ENCODE measurements at places on chromosomes 11 and 22. TPM values are rescaled to one million over a fixed set of nuclear protein-coding genes. Genes with fewer than 3 reads are reported as not detected.
A peak's percentile ranks its signal among the peaks of the same experiment; 100 is the strongest.

Gene FJX1
- total RNA-seq = 19.8 TPM

Gene TSPAN18
- not detected for total RNA-seq

Gene FAM227A
- total RNA-seq = 10.8 TPM

Gene SLC22A6
- total RNA-seq = not detected

Gene RBMXL2
- not detected for total RNA-seq

Gene CNGA4
- total RNA-seq = 0.32 TPM

Gene NPAT
- 11.5 TPM for total RNA-seq

Gene GAL3ST1
- total RNA-seq = 8.2 TPM

Gene WNT11
- total RNA-seq = not detected

DNA sequence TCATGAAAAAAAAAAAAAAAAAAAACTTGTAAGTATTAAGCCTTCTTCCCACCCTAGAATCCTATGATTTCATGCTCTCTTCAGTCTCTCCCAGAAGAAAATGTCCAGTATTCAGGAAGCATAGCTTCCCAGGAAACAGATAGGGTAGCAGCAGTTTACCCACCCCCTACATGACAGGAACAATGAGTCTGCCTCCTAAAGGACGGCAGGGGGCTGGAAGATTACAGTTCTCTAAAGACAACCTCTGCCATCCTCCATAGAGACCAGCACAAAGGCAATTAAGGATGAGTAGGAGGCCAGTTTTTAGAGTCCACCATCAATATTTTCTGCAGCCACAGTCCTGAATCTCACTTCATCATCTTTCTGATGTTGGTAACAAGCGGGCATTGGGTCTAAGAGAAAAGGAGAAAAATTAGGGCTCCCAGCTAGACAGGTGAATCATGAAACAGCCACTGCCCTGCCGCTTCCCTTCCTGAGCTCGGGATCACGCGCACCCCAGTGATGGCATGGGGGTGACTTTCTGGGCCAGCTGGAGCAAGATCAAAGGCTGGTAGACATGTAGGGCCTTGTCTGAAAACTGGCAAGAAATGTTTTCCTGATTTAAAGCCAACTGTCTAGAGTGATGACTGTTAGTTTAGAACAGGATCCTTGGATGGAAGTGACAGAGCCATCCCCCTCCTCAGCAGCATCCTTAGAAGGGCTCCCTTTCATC, 322.8 kb downstream of the LARGE1 start:
- no peak for DNase-seq

GRCh38 chr11:62127426-62127825, 3.6 kb downstream of the INCENP start:
- DNase-seq = no peak

GRCh38 chr11:116822575-116822974, 529 bp downstream of the APOA4 start:
- no peak for DNase-seq

DNA sequence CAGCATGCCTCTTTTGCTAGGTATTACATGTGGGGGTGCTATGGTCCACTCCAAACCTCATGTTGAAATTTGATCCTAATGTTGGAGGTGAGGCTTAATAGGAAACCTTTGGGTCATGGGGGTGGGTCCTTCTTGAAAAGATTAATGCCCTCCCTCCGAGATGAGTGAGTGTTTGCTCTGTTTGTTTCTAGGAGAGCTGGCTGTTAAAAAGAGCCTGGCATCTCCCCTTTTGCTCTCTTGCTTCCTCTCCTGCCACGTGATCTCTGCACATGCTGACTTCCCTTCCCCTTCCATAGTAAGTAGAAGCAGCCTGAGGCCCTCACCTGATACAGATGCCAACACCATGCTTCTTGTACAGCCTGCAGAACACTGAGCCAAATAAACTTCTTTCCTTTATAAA, 104.5 kb downstream of the FAT3 start:
- no peak for DNase-seq

DNA sequence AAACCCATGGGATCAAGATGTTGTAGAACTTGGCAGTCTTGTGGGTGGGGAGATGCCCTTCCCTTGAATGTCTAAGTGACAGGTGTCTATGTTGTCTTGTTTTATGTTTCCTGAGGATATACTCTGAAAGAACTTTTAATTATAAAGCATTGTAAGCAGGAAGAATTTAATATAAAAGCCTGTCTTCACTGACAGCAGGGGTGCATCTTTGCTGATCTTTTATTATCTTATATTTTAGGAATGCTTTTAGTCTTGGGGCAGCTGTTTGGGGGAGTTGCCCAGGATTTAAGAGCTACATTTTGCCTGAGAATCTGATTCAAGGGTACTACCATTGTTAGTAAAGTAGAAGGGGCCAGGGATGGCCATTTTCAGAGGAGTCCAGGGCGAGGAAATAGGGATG, 43.4 kb downstream of the IRAG1 start:
- no peak for DNase-seq

- no peak for DNase-seq
Observed at GRCh38 chr11:31397239-31397834, 27.7 kb downstream of the DNAJC24 start.

- DNase-seq = no peak
Observed at GRCh38 chr11:68194675-68195294, 18.3 kb downstream of the KMT5B start.

GRCh38 chr11:118048472-118049370, 28.2 kb upstream of the TMPRSS4 start:
- no peak for DNase-seq

- no peak for DNase-seq
Observed at GRCh38 chr11:126627421-126627820, 271.9 kb downstream of the ST3GAL4 start.

- no peak for DNase-seq
Observed at GRCh38 chr11:8329336-8329735, 65.7 kb upstream of the LMO1 start.

GRCh38 chr11:100929377-100929776, 200.2 kb downstream of the PGR start:
- DNase-seq = no peak

DNA sequence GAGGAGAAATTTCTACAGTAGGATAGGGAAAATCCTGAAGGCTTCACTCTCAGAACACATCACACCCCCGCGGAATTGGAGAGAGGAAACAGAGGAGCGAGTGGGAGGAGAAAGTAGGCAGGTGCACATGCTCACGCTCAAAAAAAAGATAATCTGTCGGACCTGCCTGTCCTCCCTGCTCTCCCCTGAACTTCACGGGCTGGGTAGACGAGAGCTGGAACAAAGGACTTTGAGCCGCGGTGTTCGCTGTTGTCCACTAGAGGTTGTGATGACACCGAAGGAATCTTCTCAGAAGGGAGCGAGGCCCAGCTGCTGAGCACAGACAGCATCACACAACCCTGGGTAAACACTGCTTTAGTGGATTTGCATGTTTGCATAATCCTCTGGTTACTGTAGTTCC, 5.0 kb downstream of the SEZ6L start:
- DNase-seq = no peak

GRCh38 chr11:83047515-83048225, 24.0 kb downstream of the RAB30 start:
- DNase-seq = no peak

DNA sequence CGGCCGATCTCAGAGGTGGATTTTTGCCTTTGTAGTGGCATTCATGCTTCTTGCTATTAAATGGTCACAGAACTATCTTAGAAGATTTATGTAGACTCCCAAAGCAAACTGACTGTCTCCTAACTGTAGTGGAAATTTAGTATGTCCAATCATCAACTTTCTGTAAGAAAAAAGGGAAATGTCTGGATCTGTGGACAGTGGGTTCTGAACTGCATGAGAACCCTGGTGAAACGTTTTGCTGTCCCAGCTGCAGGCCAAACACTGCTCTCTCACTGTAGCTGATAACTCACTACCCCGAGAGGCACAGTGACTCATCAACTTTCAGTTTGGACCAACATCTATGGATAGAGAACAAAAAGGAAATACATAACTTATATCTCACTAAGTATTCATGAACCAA, 387.1 kb downstream of the SOX6 start:
- DNase-seq = peak; percentile 56

DNA sequence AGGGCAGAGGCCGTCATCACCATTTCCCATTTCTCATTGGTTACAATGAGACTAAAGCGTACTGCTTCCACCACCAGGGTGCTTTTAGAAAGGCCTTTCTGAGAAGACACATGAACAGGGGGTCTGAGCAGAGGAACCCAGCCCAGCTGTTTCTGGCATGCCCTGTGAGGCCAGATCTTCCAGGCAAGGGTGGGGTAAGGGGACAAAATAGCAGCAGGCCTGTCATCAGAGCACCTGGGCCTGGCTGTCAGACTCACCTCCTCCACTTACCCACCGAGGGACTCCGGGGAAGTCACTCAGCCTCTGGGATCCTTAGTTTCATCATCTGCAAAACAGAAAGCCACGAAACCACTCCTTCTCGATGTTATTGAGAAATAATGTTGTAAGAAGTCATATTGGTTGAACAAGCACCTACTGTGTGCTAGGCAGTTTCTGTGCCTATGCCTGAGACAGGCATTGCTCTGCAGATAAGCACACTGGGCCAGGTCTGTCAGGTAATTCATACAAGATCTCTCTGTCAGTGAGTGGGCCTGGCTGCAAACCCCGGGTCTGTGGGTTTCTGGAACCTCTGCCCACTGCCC, 8.8 kb upstream of the WNT11 start:
- no peak for DNase-seq

DNA sequence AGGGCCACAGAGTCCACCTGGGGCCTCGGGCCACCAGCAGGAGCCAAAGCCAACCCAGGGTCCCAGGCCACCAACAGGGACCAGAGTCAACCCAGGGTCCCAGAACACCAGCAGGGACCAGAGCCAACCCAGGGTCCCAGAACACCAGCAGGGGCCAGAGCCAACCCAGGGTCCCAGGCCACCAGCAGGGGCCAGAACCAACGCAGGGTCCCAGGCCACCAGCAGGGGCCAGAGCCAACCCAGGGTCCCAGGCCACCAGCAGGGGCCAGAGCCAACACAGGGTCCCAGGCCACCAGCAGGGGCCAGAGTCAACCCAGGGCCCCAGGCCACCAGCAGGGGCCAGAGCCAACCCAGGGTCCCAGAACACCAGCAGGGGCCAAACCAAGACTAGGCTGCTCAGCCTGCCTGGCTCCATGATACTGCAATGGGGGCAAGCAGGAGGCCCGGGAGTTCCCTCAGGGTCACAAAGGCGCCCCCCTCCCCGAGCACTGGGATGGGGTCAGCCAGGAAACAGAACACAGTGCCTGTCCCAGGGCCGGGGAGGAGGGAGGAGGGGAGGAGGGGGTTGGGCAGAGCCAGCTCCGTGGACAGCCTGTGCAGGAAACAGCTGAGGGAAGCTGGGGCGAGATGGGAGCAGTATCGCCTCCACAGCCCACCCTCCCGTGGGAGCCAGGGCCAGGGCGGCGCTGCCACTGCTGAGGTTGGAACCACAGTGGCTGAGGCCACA, 62.0 kb upstream of the PRR5 start:
- no peak for DNase-seq

GRCh38 chr11:14809466-14809865, 82.6 kb downstream of the CYP2R1 start:
- DNase-seq = no peak

- no peak for DNase-seq
Observed at GRCh38 chr11:35927104-35927503, 16.8 kb upstream of the LDLRAD3 start.

- peak; percentile 59 for DNase-seq
Observed at GRCh38 chr11:12008790-12009616, 577 bp upstream of the DKK3 start.

DNA sequence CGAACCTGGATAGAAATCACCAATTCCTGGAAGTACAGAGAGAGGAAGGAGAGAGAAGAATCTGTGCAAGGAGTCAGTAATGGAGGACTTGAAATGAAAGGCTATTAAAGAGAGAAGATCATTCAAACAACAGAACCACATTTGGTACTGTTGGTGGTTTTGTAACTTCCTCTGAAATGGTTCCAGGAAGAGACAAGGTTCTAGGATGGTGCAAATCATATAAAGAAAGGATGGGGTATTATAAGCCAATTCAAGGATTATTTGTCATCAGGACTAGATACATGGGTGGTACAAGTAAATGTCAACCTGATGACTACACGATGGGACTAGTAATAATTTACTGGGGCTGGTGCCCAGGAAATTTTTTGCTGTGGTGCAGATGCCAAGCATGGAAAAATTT, 28.9 kb upstream of the TMA7B start:
- DNase-seq = no peak

GRCh38 chr22:42301742-42302102, 31.3 kb upstream of the TCF20 start:
- no peak for DNase-seq

- no peak for DNase-seq
Observed at GRCh38 chr11:73507086-73507485, 90.8 kb downstream of the FAM168A start.

DNA sequence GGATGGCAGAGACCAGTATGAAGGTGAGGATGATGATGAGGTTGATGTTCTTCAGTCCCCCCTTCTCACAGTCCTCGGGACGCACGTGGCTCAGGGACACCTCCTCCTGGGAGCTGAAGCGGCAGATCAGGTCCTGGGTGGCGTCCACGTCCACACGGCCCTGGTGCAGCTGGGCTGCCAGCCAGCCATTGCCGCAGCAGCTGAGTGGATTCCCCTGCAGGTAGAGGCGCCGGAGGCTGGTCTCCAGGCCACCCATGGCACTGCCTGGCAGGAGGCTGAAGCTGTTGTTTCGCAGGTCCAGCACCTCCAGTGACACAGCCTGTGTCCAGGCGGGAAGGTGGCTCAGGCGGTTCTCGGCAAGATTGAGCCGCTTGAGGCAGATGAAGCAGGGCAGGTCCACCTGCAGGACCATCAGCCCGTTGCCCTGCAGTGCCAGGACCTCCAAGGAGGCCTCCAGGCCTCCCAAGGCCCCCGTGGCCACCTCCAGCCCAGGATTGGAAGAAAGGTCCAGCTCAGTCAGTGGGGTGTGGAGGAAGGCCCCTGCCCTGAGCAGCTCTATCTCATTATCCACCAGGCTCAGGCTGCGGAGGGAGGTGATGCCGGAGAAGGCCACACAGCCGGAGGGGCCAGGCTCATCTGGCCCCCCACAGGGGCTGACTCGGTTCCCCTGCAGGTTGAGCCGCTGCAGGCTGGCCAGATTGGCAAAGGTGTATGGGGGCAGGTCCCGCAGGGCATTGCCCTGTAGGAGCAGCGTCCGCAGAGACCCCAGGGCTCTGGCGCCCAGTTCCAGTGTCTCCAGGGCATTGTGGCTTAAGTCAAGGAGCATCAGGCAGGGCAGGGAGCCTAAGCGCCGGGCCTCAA, 10.6 kb downstream of the LRRC32 start:
- no peak for DNase-seq

- DNase-seq = no peak
Observed at GRCh38 chr11:75721852-75722668, 4.4 kb downstream of the MOGAT2 start.

- no peak for DNase-seq
Observed at GRCh38 chr11:114271316-114271715, 24.9 kb upstream of the NNMT start.

- DNase-seq = no peak
Observed at GRCh38 chr11:66835768-66836405, 7.4 kb upstream of the RCE1 start.

- DNase-seq = peak; percentile 46
Observed at GRCh38 chr11:134393638-134394037, 18.4 kb downstream of the B3GAT1 start.
